Immature natural killer cell (primary cell): ENCODE measurements at places on chromosomes 13 and 19. TPM values are rescaled to one million over a fixed set of nuclear protein-coding genes. Genes with fewer than 3 reads are reported as not detected.
A peak's percentile ranks its signal among the peaks of the same experiment; 100 is the strongest.

GRCh38 chr13:111325146-111325890 lies 4.9 kb downstream of the TEX29 start:
- no peak overlapping the region for H3K4me3 ChIP-seq
- peaks cover 1% of the 10 kb centered on the region for H3K27me3 ChIP-seq
- DNase-seq = no peak
- H3K27ac ChIP-seq = no peak overlapping the region

DNA sequence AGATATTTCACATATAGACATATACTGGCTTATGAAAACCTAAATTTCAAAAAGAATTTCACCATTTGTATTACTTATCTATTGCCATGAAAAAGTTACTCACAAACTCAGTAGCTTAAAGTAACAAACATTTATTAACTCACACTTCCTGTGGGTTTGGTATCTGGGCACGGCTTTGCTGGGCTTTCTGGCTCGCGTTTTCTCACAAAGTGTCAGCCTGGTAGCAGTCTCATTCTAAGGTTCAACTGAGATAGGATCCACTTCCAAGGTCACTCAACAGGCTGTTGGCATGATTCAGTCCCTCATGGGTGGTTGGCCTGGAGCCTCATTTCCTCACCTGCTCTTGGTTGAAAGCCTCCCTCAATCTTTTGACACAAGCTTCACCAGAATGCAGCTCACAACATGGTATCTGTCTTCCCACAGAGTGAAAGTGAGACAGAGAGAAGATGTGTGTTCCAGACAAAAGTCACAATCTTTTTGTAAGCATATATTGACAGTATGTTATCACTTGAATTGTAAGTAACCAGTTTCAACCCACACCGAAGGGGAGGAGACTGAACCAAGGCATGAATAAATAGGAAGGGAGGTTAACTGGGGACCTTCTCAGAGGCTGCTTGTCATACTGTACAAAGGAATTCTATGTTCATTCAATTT lies 1065.8 kb upstream of the SPRY2 start:
- H3K36me3 ChIP-seq = no peaks in the 10 kb centered on the region
- H3K4me3 ChIP-seq = no peak overlapping the region
- H3K27ac ChIP-seq = no peak overlapping the region
- no peaks in the 10 kb centered on the region for H3K4me1 ChIP-seq
- no peak for DNase-seq

- peaks cover 3% of the 10 kb centered on the region for H3K27me3 ChIP-seq
- no peaks in the 10 kb centered on the region for H3K4me1 ChIP-seq
- no peak for DNase-seq
- no peak overlapping the region for H3K4me3 ChIP-seq
- H3K27ac ChIP-seq = no peak overlapping the region
Measured at GRCh38 chr13:35889560-35889959, 241.6 kb downstream of the DCLK1 start.

DNA sequence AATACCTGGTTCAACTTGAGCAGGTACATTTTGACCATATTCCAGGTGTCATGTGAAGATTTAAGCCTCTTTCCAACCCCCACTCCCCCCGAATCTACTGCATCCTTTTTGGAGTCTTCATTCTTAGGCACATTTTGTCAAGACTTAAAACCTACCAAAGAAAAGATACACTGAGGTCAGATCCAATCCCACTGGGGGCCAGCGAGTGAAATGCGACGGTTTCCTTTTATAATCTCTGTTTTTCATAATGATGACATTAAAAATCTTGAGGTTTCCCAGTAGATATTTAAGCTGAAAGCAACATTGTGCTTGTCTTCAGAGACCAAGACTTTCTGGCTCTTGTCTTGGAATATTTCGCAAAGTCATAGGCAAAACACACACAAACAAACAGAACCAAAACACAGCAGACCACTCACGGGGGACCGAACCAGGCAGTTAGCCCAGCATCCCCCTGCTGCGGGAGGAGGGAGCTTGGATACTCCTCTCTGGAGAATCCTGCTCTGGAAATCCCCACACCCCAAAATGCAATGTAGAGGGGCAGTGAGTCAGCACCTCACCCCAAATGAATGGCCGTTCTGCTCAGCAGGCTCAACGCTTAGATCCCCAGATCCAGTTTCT lies 506 bp upstream of the GAS6 start:
- no peaks in the 10 kb centered on the region for H3K36me3 ChIP-seq
- H3K27me3 ChIP-seq = peaks cover 31% of the 10 kb centered on the region
- peak overlapping the region; percentile 61 for H3K4me3 ChIP-seq
- H3K4me1 ChIP-seq = peaks cover 8% of the 10 kb centered on the region
- H3K27ac ChIP-seq = no peak overlapping the region

DNA sequence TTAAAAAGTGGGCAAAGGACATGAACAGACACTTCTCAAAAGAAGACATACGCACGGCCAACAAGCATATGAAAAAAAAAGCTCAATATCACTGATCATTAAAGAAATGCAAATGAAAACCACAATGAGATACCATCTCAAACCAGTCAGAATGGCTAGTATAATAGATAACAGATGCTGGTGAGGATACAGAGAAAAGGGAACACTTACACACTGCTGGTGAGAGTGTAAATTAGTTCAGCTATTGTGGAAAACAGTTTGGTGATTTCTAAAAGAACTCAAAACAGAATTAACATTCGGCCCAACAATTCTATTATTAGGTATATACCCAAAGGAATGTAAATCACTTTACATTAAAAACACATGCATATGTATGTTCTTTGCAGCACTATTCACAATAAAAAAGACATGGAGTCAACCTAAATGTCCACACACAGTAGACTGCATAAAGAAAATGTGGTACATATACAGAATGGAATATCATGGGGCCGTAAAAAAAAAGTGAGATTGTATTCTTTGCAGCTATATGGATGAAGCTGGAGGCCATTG lies 1569.0 kb downstream of the OLFM4 start:
- no peak overlapping the region for H3K27ac ChIP-seq
- H3K36me3 ChIP-seq = no peaks in the 10 kb centered on the region
- no peak for DNase-seq
- H3K4me3 ChIP-seq = no peak overlapping the region
- H3K27me3 ChIP-seq = no peaks in the 10 kb centered on the region

DNA sequence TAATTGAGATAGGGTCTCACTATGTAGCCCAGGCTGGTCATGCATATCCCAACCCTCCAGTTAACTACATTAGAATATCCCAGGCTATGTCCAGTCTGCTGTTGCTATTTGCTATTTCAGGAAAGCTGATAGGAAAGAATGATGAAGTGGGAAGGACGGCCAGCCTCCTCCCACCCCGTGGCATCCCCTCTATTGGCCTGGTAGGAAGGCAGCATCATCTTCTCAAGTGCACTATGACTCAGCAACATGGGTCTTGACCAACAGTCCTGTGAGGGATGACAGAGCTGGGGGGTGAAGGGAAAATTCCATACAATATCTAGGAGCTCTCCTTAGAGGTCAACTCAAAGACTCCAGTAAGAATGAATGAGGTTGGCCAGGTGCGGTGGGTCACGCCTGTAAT lies 48.0 kb upstream of the ABCC4 start:
- no peaks in the 10 kb centered on the region for H3K4me1 ChIP-seq
- H3K27ac ChIP-seq = no peak overlapping the region
- H3K4me3 ChIP-seq = no peak overlapping the region
- DNase-seq = no peak
- H3K27me3 ChIP-seq = peaks cover 3% of the 10 kb centered on the region
- H3K36me3 ChIP-seq = peaks cover 4% of the 10 kb centered on the region

DNA sequence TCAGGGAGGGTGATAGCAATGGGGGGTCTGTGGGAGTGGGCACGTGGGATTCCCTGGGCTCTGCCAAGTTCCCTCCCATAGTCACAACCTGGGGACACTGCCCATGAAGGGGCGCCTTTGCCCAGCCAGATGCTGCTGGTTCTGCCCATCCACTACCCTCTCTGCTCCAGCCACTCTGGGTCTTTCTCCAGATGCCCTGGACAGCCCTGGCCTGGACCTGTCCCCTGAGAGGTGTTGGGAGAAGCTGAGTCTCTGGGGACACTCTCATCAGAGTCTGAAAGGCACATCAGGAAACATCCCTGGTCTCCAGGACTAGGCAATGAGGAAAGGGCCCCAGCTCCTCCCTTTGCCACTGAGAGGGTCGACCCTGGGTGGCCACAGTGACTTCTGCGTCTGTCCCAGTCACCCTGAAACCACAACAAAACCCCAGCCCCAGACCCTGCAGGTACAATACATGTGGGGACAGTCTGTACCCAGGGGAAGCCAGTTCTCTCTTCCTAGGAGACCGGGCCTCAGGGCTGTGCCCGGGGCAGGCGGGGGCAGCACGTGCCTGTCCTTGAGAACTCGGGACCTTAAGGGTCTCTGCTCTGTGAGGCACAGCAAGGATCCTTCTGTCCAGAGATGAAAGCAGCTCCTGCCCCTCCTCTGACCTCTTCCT lies 9.3 kb upstream of the CEACAM7 start:
- no peaks in the 10 kb centered on the region for H3K4me1 ChIP-seq
- H3K27me3 ChIP-seq = peaks cover 5% of the 10 kb centered on the region
- H3K36me3 ChIP-seq = no peaks in the 10 kb centered on the region
- no peak overlapping the region for H3K4me3 ChIP-seq
- no peak overlapping the region for H3K27ac ChIP-seq

DNA sequence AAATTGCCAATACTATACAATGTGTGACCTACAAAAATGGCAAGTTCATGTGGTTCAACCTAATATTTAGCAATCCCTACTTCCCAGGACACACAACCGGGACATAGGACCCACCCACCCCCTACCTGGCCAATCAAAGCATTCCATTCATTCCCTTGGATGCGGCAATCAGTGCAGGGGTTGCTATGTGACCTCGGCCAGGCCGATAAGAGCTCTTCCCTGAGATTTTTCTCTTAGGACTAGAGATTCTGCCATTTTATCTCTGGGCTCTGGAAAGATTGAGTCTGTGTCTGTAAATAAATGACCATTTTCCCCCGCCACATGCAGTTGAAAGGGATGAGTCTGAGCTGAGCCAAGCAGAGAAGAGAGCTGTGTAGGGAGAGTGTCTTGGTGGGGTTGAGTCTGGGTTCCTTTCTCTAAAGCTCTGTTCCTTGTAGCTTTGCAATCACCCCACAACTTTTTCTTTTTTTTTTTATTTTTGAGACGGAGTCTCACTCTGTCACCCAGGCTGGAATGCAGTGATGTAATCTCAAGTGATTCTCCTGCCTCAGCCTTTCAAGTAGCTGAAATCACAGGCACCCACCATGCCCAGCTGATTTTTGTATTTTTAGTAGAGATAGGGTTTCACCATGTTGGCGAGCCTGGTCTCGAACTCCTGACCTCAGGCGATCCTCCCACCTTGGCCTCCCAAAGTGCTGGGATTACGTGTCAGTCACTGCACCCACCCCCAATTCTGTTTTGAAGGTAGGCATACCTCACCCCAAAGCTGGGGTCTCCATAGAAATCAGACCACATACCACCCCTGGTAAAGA lies 7.4 kb downstream of the IFNL1 start:
- no peak for DNase-seq
- H3K27ac ChIP-seq = no peak overlapping the region
- H3K4me3 ChIP-seq = no peak overlapping the region
- H3K36me3 ChIP-seq = peaks cover 7% of the 10 kb centered on the region
- H3K4me1 ChIP-seq = peaks cover 23% of the 10 kb centered on the region

DNA sequence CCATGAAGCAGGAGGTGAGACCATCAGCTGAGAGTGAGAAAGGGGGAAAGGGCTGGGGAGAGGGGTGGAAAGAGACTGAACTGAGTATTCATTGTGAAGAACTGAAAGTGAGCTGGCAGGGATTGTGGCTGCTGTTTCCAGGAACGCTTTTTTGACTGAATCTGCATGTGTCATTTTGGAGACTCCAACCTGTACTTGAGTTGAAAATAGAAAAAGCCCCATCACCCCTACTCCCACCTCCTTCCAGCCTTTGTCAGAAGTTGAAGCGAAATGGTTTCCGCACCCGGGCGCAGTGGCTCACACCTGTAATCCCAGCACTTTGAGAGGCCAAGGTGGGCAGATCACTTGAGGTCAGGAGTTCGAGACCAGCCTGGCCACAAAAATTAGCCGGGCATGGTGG lies 128.0 kb upstream of the GPR12 start:
- H3K4me1 ChIP-seq = no peaks in the 10 kb centered on the region
- H3K27me3 ChIP-seq = peaks cover 1% of the 10 kb centered on the region
- no peaks in the 10 kb centered on the region for H3K36me3 ChIP-seq
- DNase-seq = no peak
- no peak overlapping the region for H3K4me3 ChIP-seq
- no peak overlapping the region for H3K27ac ChIP-seq

GRCh38 chr19:14418856-14419105 lies 360 bp downstream of the DDX39A start:
- peaks cover 51% of the 10 kb centered on the region for H3K4me1 ChIP-seq
- H3K4me3 ChIP-seq = peak overlapping the region; percentile 94
- peaks cover 36% of the 10 kb centered on the region for H3K27me3 ChIP-seq
- H3K36me3 ChIP-seq = peaks cover 4% of the 10 kb centered on the region
- no peak for DNase-seq

DNA sequence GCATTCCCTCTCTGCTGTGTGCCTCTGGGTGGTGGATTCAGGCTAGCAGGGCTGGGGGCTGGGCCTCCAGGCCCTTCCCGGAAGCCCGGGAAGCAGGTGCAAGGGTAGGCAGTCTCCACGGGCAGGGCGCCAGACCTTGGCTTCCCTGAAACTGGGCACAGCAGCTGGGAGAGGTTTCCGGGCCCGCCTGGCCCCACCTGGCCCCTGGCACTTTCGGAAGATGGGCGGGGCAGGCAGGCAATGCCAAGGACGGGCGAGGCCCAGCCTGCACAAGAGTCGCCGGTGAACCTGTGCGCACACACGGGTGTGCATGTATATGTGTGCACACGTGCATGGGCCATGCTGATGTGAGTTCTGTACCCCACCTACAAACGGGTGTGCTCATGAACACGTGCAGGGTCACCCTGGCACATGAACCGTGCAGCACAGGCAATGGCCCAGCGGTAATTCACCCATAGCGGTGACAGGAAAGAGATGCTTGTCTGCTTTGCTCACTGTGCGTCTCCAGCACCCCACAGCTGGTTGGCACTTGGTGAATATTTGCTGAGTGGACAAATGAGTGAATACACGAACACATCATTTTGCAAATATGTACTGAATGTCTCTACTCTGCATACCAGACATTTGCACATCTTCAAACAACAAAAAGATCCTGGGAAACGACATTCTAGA lies 15.3 kb downstream of the GADD45B start:
- H3K27ac ChIP-seq = no peak overlapping the region
- H3K4me1 ChIP-seq = peaks cover 6% of the 10 kb centered on the region
- peaks cover 22% of the 10 kb centered on the region for H3K27me3 ChIP-seq
- DNase-seq = no peak

- no peak overlapping the region for H3K27ac ChIP-seq
- H3K36me3 ChIP-seq = no peaks in the 10 kb centered on the region
- no peak overlapping the region for H3K4me3 ChIP-seq
- peaks cover 25% of the 10 kb centered on the region for H3K4me1 ChIP-seq
- no peak for DNase-seq
- H3K27me3 ChIP-seq = no peaks in the 10 kb centered on the region
Measured at GRCh38 chr19:45419396-45419795, 4.3 kb downstream of the ERCC1 start.

GRCh38 chr13:106507560-106508274 lies 27.7 kb downstream of the EFNB2 start:
- DNase-seq = no peak
- H3K27ac ChIP-seq = no peak overlapping the region
- H3K36me3 ChIP-seq = no peaks in the 10 kb centered on the region
- H3K27me3 ChIP-seq = peaks cover 11% of the 10 kb centered on the region
- H3K4me1 ChIP-seq = no peaks in the 10 kb centered on the region

- no peak overlapping the region for H3K4me3 ChIP-seq
- H3K36me3 ChIP-seq = no peaks in the 10 kb centered on the region
- no peak overlapping the region for H3K27ac ChIP-seq
- DNase-seq = no peak
- H3K27me3 ChIP-seq = no peaks in the 10 kb centered on the region
Measured at GRCh38 chr13:66795636-66796035, 434.5 kb downstream of the PCDH9 start.

The LRFN3 gene
- polyA plus RNA-seq = 0.62 TPM

The ZNF570 gene
- 3.7 TPM for polyA plus RNA-seq

The NLRP9 gene
- polyA plus RNA-seq = not detected

The MEGF8 gene
- polyA plus RNA-seq = 0.56 TPM

The MZT1 gene
- 8.5 TPM for polyA plus RNA-seq

The NXNL1 gene
- not detected for polyA plus RNA-seq

The LILRA2 gene
- 0.58 TPM for polyA plus RNA-seq
